ENCODE measurements at places on chromosomes 11 and 22.

- DNase-seq, result no peak
Measured at GRCh38 chr11:45144126-45145082, 2.0 kb upstream of the PRDM11 start.

- no peak for DNase-seq
Measured at GRCh38 chr11:44674809-44675208, 52.0 kb upstream of the TSPAN18 start.

DNA sequence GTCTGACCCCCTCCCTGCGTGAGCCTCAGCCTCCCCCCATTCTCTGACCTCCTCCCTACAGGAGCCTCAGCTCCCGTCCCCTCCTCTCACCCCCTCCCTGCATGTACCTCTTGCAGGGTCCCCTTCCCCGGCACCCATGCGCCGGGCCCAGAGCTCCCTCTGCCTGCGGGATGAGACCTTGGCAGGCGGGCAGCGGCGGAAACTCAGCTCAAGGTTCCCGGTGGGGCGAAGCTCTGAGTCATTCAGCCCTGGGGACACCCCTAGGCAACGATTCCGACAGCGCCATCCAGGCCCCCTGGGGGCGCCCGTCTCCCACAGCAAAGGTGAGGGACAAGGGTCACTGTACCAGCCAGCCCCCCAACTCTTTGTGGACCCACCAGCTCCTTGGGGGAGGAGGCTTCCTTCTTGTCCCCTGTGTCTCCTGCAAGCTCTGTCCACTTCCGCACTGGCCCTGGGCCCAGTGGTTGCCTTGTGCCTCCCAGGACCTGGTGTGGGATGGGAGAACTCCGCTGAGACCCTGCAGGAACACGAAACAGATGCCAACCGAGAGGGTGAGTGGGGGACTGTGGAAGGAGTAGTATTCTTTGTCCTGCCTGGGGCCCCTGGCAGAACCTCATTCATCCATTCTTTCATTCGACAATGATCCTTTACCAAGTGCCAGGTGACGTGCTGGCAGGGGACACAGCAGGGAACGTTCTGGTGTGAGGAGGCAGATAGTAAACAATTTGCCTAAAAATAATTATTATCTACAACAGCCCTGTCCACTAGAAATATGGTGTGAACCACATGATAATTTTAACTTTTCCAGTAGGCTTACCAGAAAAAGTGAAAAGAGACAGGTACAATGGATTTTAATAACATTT is 3.7 kb upstream of the RPS6KA4 start:
- DNase-seq, result peak; percentile 56

DNA sequence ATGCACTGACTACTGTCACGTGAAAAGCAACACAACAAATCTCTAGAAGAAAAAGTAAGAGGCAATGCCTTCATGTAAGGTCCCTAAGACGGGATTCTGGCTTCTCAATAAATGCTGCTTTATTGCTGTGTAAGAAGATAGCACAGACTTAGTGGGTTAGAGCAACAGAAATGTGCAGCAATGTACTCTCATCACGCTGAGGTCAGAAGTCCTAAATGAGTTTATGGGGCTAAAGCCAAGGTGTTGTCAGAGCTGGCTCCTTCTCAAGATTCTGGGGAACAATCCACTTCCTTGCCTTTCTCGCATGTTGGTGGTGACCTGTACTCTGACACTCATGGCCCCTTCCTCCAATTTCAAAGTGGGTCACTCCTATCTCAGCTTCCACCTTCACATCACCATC is 93.4 kb downstream of the SHANK2 start:
- no peak for DNase-seq

- DNase-seq, result no peak
Measured at GRCh38 chr11:71117311-71117710, 135.1 kb downstream of the SHANK2 start.

DNA sequence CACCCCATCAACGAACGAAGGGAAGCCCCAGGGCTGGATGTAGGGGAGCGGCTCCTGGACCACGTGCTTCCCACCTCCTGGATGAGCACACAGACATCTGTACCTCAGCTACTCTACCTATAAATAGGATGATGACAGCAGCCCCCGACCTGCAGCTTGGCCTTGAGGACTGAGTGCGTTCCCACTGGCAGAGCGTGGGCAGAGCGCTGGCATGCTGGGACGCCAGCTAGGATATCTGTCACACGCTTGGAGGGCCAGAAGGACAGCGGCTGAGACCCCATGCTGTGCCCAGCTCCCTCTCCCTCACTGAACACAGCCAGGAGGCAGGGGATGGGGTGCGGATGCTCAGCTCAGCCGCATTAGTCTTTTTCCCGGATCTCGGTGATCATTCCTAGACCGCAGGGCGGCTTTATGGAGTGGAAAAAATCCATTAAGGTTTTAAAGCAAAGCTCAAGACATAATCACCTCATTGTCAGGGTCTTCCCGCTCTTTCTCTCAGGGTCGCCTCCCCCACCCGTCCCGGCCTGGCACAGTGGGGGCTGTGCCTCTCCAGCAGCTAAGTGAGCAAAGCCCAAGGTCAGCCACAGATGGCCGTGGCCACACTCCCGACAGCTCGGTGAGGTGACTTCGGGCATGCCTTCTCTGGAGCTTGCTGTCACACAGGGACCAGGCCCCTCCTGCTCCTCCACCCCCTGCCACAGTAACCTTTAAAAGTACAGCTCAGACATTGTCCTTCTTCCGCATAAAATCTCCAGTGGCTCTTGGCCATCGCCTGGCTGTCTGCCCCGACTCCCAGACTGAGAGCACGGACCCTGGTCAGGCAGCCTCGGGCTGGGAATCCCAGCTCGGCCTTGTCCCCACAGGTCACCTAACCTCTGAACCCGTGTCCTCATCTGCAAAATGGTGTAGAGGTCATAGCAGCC is 69.6 kb upstream of the SHISAL1 start:
- DNase-seq, result no peak

DNA sequence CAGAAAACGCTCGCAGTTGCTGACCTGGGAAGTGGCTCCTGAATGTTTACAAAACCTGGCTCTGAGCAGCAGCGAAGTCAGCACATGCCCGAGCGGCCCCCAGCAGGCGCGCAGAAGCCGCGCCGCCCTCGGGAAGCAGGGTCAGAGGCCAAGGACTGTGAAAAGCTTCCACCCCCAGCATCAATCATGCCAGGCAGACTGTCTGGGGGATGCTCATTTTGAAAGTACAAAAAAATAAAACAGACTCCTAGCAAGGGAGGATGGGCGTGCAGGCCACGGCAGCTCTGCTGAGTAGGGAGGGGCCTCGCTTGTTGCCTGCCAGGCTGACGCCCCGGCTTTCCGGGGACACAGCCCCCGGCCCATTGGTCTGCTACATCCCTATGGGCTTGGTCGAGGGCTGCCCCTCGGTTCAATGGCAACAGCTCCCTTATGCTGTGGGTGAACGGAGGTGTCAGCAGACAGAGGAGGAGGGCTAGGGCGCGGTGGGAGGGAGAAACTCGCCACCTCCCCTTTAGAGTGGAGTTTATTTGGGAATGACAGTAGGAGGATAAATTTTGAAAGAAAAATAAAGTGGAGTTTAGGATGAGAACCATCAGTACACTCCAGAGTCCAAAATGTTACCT is 37.7 kb upstream of the GNB1L start:
- DNase-seq, result no peak

DNA sequence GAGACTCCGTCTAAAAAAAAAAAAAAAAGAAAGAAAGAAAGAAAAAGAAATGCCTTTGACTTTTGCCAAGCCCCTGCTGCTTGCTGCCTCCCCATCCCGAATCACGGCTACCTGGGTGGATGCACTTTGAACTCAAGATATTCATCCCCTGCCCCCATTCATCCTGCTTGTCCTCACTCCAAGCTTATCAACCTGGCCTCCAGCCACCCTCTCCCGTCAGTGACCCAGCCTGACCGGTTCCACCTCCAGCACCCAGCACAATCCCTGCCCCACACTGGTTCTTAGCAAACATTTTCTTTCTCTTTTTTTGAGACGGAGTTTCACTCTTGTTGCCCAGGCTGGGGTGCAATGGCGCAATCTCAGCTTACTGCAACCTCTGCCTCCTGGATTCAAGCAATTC is 44.4 kb downstream of the CYTH4 start:
- DNase-seq, result no peak

- no peak for DNase-seq
Measured at GRCh38 chr11:2674658-2675131, 25.1 kb downstream of the KCNQ1OT1 start.

GRCh38 chr11:66910016-66910415 is 48.2 kb downstream of the PC start:
- DNase-seq, result no peak

DNA sequence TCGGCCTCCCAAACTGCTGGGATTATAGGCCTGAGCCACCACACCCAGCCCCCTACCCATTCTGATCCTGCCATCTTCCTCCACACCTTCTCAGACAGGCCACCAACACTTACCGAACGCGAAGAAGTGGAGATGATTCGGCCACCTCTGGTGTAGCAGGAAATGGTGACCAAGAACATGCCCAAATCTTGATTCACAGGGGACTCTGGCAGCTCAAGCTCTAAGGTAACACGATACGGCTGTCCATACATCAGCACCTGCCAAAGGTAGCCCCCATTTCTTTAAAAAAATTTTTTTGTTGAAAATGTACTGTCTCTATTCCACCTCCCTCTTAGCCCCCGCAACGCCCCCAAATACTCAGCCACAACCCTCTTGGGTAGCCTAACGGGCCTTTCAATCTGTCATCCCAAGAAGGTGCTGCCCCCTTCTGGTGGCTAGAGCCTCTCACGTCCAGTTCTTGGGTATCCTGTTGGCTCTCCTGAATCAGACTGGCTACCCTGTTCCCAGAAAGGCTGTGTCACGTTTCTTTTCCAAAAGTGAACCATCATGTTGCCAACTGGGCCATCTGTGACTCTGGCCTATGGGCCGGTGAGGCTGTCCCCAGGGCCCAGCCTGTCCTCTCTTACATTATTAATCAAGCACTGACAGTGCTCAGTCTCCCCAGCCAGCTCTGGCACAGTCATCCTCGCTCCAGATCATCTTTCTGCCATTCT is 5.3 kb upstream of the LRRN4CL start:
- peak; percentile 88 for DNase-seq

DNA sequence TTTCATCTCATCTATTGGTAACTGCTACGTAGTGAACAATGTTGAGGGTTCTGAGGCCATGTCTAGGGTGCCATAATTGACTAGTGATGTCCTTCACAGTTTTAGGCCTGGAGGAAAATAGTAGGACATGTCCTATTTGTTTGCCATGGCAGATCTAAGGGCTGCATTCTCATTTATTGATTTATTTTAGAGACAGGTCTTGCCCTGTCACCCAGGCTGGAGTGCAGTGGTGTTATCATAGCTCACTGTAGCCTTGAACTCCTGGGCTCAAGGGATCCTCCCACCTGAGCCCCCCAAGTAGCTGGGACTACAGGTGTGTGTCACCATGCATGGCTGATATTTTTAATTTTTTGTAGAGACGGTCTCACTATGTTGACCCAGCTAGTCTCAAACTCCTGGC is 5.2 kb downstream of the CEP164 start:
- no peak for DNase-seq

DNA sequence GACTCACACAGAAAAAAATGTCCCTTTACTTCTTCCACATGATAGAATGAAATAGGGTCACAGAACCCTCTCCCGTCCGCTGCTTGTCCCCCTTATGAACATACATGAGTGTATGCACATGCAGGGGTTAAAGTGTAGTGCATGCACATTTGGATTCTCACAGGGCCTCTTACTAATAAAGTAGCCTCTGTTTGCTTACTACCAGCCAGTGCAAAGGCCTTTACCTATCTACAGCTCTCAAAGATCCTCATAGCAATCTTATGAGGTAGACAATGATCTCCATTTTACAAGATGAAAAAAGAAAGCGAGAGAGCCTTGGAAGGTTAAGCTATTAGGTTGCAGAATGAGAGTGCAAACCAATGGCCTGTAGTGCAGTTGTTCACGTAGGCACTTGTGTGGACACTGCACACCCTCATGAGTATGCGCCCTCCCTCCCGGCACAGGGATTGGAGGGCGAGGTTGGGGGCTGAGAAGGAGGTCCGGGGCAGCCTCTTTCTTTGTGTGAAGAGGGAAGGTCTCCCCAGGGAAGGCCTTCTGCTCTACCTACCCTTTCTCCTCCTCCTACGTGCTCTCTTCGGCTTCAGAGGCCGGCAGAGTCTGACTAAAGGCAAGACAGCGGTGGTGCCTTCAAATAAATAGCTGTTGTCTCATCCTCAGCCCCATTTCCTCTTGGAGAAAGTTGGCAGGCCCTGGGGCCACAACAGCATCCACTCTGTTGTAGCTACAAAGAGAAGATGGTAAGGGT is 91.3 kb downstream of the CEP164 start:
- no peak for DNase-seq

DNA sequence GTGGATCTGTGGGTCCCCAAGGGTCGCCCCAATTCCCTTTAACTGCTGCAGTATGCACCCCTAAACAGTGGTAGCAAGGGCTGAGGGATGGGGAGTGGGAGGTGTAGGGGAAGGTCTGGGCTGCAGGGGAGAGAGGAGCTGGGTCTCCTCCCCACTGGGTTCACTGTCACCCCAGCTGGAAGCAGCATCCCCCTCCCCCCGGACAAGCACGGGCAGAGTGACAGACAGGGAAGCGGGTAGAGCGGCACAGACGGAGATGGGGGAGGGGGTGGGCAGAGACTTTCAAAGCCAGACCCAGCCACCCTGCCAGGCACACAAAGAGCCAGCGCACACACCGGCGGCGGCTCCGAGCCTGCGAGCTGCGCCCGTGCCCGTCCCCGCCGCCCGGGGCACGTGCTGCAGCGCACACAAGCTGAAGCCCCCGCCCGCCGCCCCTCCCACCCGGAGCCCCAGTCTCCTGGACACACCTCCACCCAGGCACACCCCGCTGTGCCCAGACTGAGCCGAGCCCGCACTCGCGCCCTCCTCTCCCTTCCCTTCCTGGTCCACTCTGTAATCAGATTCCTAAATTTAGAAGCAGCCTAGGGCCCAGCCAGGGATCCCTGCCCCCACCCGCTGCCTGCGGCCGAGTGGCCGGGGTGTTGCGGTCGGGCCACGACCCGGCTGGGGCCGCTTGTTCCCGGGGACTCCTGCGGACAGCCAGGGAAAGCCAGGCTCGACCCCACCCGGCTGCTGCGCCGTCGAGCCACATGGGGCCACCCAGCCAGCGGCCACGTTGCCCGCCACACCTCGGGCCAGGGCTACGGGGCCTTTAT is 935 bp upstream of the RCOR2 start:
- peak; percentile 91 for DNase-seq

DNA sequence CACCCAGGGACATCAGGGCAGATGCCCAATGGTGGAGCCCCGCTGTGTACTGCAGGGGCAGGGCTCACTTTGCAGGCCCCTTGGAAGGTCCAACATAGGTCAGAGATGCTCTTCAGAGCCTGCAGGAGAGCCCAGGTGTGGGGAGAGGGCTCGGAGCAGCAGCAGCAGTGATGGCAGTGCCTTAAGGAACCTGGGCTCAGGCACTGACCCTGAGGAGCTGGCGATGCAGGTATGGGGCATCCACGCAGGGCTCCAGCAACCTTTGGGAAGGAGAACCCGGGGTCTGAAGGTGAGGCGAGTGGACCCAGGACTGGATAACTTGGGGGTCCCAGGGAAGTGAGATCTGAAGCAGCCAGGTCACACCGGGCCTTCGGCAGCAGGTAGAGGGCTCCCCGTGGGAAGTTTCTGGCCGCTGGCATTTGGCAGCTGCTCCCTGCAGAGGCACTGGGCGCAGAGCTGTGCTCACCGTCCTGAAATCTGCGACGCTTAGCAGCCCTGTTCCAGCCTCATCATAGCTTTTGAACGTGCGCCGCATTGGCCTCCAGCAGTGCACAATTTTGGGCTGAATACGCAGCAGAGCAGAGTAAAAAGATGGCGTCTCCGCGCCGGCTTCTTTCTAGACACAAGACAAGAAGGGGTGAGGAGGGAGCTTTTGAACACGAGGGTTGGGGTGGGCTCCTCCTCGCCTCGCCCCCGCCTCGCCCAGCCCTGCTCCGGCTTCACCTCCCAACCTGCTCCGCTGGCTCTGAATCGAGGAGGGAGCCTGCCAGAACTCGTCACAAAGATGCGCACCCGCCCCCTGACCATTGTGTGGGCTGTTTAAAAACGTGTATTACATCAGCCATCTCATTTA is 118.8 kb downstream of the MPPED1 start:
- DNase-seq, result no peak
